SIG-M5 (cell line): ENCODE measurements at places on chromosomes 16 and 17.
A peak's percentile ranks its signal among the peaks of the same experiment; 100 is the strongest.

DNA sequence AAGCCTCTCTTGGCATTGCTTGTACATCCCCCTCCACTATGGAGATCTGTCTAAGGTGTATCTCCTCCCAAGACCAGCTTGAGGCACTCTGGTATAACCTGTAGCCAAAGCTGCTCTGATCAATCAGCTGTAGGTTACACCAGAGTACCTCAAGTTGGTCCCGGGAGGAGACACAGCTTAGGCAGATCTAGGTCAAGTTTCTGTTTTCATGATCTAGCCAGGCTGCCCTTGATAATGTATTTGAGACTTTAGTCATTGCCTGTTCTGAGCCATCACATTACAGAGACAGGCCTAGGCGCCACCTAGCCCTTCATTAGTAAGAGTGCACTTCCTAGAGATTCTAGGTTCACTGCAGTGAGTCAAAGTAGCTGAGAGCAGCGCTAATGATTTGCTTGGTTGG lies 31.4 kb downstream of the ASGR1 start:
- DNase-seq, result no peak

GRCh38 chr17:50783193-50783660 lies 15.9 kb upstream of the ANKRD40CL start:
- peak; percentile 55 for DNase-seq

GRCh38 chr17:34899643-34900291 lies 61.5 kb downstream of the CCT6B start:
- DNase-seq, result no peak

GRCh38 chr17:20103454-20104446 lies 94.6 kb downstream of the SPECC1 start:
- no peak for DNase-seq

- DNase-seq, result no peak
Observed at GRCh38 chr17:40824015-40824832, 1.8 kb upstream of the KRT10 start.

- no peak for DNase-seq
Observed at GRCh38 chr16:57004387-57005250, 15.3 kb downstream of the NLRC5 start.

DNA sequence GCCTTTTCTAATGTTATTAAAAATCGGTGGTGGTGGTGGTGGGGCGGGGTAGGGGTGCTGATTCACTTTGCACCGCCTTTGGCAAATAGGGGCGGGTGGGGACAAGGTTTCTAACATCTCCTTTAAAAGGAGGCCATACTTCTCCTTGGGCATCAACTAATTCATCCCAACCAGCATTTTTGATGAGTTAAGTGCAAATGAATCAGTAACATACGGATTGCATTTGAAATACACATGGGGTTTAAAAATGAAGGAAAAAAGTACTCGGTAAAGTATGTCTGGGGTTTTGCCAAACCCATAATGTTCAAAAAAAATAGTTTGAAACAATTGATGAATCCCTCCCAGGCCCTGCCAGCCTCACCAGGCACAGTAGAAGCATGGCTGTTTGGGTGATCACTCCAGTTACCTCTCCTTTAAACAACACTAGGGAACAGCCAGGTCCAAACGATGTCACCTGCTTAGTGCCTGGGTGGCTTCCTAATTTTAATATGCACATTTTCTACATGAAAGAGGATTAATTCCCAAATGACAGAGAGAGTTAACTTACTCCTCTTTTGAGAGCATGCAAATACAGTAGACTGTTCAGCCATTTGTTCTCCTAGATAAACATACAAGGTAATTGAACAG lies 107.2 kb downstream of the ANKFN1 start:
- no peak for DNase-seq

GRCh38 chr17:35046740-35047283 lies 16.7 kb downstream of the RFFL start:
- no peak for DNase-seq

GRCh38 chr16:56113223-56113622 lies 78.1 kb upstream of the GNAO1 start:
- DNase-seq, result no peak
